Vein endothelial cell (primary cell): ENCODE measurements at places on chromosomes 12 and 14. TPM values are rescaled to one million over a fixed set of nuclear protein-coding genes. Genes with fewer than 3 reads are reported as not detected.

The TSFM gene
- 15.7 and 17.4 TPM in 2 replicates for total RNA-seq

The DPPA3 gene
- total RNA-seq = not detected in 2 replicates

The KRT6A gene
- not detected in 2 replicates for total RNA-seq

The PRB2 gene
- total RNA-seq = not detected in 2 replicates

The SPTB gene
- 0.10 TPM in 1 of 2 replicates, not detected in the other for total RNA-seq

The ZFHX2 gene
- 0.57 and 0.65 TPM in 2 replicates for total RNA-seq

The CHGA gene
- total RNA-seq = not detected in 2 replicates

The WDHD1 gene
- total RNA-seq = 7.5 and 13.5 TPM in 2 replicates

The PCED1B gene
- total RNA-seq = 0.33 and 0.38 TPM in 2 replicates

The OTUB2 gene
- 1.6 and 2.3 TPM in 2 replicates for total RNA-seq

The PELI2 gene
- total RNA-seq = 11.3 and 13.7 TPM in 2 replicates

The CLEC4A gene
- total RNA-seq = not detected in 2 replicates

The FGF23 gene
- not detected in 2 replicates for total RNA-seq

The RASAL1 gene
- not detected in 2 replicates for total RNA-seq

The PIP4K2C gene
- 9.1 and 9.6 TPM in 2 replicates for total RNA-seq

The OVCH1 gene
- total RNA-seq = not detected in 2 replicates

The KRT74 gene
- not detected in 2 replicates for total RNA-seq

The RPGRIP1 gene
- total RNA-seq = not detected in 2 replicates

The FLRT2 gene
- total RNA-seq = 254 and 342 TPM in 2 replicates

The RHOJ gene
- total RNA-seq = 209 and 210 TPM in 2 replicates

The SINHCAF gene
- 83.9 and 99.8 TPM in 2 replicates for total RNA-seq

The A2M gene
- 24.5 and 37.6 TPM in 2 replicates for total RNA-seq

The NELL2 gene
- total RNA-seq = not detected in 2 replicates

The ZNF385A gene
- 0.67 and 1.3 TPM in 2 replicates for total RNA-seq

The INSM2 gene
- total RNA-seq = not detected in 2 replicates

The CLEC4E gene
- not detected in 2 replicates for total RNA-seq

The CFAP251 gene
- 1.6 and 2.9 TPM in 2 replicates for total RNA-seq

The LHX5 gene
- total RNA-seq = not detected in 2 replicates

The CMKLR1 gene
- total RNA-seq = under 0.01 and 0.10 TPM in 2 replicates

The LAG3 gene
- 0.10 and 0.33 TPM in 2 replicates for total RNA-seq

The GPRC5D gene
- 0.38 TPM in 1 of 2 replicates, not detected in the other for total RNA-seq

The SELPLG gene
- 0.29 TPM in 1 of 2 replicates, not detected in the other for total RNA-seq

The IKZF4 gene
- 0.67 and 0.98 TPM in 2 replicates for total RNA-seq
